Skin of body (tissue), 3 donors: ENCODE measurements at places on chromosomes 16 and 17. TPM values are rescaled to one million over a fixed set of nuclear protein-coding genes. Genes with fewer than 3 reads are reported as not detected.

GRCh38 chr16:27505297-27506236 lies 44.1 kb downstream of the GTF3C1 start:
- DNase-seq, result no peak

- DNase-seq, result no peak
These were observed 713.2 kb downstream of the CDH11 start for GRCh38 chr16:64408699-64409098.

DNA sequence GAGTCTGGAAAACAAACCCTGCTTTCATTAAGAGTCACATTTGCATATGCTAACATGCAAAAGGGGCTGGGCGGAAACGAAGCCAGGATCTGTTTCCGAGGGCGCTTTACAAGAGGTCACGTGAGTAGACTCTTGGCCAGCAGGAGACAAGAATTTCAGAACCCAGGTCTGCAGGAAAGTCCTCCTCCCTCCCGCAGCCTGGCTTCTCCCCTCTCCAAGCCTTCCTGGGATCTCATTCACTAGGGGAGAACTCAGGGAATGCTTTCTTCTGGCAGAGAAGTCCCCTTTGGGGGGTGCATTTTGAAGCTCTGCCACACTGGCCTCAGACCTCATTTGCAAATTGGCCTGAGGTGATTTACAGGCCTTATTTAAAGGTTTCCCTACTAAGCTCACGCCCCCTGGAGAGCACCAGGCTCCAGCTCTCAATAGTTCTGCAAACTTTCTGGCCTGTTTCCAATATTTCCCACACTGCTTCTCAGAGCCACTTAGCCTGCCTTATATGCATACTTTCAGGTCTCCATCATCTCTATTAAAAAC lies 57.2 kb upstream of the CACNG5 start:
- DNase-seq, result peak; percentile 16

GRCh38 chr17:68356949-68357455 lies 65.7 kb downstream of the ARSG start:
- no peak for DNase-seq

- no peak for DNase-seq
These were observed 40.2 kb downstream of the NLRP1 start for GRCh38 chr17:5544115-5544514.

DNA sequence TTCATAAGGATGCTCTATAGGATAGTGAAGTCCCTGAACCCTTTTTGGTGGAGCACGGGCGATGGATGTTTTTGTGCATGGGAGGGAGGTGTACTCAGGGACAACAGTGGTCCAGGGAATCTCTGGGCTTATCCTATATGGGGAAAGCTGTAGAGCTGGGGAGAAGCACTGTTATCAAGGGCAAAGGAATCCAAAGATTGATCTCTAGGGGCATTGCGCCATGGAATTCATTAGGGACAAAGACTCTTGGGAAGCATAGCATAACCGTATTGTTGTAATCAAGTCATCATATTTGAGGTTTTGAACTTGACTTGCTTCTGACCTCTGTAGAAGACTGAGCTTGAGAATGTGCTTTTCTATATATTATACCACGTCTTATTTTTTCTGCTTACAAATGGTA lies 172.9 kb upstream of the ZFHX3 start:
- no peak for DNase-seq

- peak; percentile 17 for DNase-seq
These were observed 409.8 kb downstream of the CDH11 start for GRCh38 chr16:64712026-64712425.

- no peak for DNase-seq
These were observed 69.8 kb downstream of the METRNL start for GRCh38 chr17:83149029-83149725.

GRCh38 chr16:18841833-18842525 lies 40.6 kb upstream of the ARL6IP1 start:
- DNase-seq, result no peak

DNA sequence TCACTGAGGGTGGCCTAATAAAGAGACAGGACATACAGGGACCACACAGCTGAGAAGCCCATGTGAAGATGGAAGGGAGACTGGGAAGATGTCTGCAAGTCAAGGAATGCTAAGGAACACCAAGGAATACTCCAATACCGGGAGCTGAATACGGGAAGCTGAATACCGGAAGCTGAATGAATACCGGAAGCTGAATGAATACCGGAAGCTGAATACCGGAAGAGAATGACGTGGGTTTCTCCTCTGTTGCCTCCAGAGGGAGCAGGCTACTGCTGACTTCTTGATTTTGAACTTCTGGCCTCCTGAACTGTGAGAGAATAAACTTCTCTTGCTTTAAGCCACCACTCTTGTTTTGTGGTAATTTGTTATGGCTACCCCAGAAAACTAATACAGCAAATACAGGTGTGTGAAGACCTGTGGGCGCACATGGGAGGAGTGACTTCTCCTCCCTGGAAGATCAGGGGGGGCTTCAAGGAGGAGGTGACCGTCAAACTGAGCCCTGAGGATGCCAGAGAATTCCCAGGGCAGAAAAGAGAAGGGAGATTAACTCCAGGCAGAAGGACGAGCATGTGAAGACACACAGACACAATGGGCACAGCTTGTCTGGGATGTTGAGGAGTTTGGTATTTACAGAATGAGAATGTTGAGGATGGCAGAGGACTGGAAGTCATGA lies 259.9 kb downstream of the IRF8 start:
- no peak for DNase-seq

GRCh38 chr16:28309811-28310311 lies 17.5 kb downstream of the SBK1 start:
- DNase-seq, result no peak

DNA sequence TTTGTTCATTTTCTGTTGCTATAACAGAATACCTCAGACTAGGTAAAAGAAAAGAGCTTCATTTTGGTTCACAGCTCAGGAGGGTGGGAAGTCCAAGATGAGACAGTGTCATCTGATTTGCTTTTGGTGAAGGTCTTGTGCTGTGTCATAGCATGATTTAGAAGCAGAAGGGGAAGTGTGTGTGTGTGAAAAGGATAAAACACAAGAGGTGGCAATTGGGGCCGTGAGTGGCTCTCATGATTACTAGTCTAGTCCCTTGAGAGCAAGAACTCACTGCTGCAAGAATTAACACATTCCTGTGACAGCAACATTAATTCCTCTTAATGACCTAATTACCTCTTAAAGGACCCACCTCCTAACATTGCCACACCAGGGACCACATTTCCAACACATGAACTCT lies 8.3 kb downstream of the SLC35G3 start:
- no peak for DNase-seq

- DNase-seq, result no peak
These were observed 13.0 kb upstream of the SCIMP start for GRCh38 chr17:5247621-5248020.

GRCh38 chr16:86926181-86927094 lies 348.1 kb downstream of the FOXL1 start:
- no peak for DNase-seq

DNA sequence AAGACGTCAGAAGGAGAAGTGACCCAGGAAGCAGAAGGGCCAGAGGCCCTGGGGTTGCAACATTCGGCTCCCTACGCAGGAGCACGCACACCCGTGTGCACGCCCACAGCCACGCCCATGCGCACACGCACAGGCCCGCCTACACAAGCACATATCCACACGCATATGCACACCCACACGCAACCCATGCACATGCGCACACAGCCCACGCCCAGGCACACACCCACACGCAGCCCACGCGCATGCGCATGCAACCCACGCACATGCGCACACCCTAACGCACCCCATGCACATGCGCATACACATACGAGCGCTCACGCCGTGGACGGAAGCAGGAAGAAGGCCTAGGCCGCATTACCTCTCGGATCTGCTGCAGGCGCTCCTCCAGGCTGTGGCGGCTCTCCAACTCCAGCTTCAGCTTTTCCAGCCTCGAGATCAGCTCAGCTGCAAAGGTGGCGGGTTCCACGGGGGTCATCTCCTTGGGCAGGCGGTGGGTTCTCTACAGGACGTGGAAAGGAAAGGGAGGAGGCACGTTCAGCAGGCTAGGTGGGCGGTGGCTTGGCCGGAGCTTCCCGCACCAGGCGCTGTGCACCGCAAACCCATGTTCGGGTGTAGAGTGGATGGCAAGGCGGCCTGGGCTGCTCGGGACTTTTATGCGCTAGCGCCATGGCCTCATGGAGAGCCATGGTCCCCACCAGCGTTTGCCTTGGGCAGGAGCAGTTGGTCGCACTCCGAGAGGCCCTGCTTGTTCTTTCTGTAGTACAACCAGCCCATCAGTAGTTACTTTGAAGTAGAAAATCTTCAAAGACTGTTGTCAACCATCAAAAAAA lies 23.4 kb downstream of the AXIN2 start:
- no peak for DNase-seq

- no peak for DNase-seq
These were observed 121.5 kb downstream of the PCTP start for GRCh38 chr17:55872374-55872773.

GRCh38 chr16:80092681-80093080 lies 448.1 kb upstream of the DYNLRB2 start:
- DNase-seq, result no peak

DNA sequence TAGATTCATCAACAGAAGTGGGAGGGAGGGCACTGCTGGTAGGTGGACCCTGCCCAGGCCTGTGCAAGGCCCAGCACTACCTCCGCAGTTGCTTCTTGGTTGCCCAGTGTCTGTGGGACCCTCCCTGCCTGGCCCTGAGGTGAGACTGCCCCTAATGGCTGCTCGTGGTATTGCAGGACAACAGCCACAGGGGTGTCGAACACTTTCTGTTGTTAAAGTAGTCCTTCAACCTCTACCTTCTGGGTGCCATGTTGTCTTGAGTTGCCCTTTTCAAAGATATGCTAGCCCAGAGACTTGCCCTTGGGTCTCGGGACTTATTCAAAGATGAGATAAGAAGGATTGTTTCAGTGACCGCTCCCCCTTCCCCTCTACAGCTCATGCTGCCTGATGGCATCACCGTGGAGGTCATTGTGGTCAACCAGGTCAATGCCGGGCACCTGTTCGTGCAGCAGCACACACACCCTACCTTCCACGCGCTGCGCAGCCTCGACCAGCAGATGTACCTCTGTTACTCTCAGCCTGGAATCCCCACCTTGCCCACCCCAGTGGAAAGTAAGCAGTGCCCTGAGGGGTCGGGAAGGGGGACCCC lies 29.1 kb downstream of the AKAP1 start:
- no peak for DNase-seq

GRCh38 chr17:61160789-61161445 lies 238.7 kb upstream of the TBX2 start:
- DNase-seq, result no peak

GRCh38 chr17:81391293-81391935 lies 3.8 kb upstream of the BAHCC1 start:
- no peak for DNase-seq

GRCh38 chr16:67862623-67863583 lies 9.9 kb upstream of the EDC4 start:
- no peak for DNase-seq

DNA sequence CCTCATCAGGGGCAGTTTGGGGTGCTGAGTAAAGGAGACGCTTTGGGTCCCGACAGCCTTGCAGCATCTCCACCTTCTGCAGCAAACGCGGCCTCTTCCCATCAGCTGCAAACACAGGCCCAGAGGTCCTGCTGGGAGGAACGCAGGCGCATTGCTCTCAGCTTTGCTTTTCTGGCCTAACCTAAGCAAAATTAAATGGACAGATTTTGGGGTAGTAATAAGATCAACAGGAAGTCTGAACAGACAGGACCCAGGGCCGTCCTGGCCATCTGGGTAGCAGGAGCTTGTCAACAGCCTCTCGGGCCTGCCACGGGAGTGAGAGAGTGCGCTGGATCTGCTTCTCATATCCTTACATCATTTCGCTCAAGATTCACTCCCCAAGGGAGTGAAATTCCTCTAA lies 7.2 kb downstream of the NUBP1 start:
- no peak for DNase-seq

DNA sequence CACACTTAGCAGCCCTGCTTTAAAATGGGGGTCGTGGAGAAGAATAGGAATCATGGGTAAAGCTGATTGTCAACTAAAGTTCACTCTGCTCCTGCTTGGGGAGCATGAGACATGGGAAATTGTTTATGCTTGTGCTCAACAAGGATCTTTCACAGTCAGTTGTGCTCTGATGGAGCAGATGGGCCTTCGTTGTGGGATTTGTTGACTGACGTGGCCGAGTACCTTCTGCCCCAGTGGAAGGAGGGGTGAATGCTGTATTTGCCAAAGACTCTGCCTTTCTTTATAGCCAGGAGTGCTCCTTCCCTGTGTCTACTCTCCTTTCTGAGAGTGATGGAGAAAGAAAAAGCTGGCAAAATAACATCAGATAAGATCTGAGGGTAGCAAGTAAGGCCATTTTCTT lies 11.4 kb downstream of the ARSG start:
- DNase-seq, result no peak

- no peak for DNase-seq
These were observed 615.3 kb downstream of the TOX3 start for GRCh38 chr16:51931653-51932052.

DNA sequence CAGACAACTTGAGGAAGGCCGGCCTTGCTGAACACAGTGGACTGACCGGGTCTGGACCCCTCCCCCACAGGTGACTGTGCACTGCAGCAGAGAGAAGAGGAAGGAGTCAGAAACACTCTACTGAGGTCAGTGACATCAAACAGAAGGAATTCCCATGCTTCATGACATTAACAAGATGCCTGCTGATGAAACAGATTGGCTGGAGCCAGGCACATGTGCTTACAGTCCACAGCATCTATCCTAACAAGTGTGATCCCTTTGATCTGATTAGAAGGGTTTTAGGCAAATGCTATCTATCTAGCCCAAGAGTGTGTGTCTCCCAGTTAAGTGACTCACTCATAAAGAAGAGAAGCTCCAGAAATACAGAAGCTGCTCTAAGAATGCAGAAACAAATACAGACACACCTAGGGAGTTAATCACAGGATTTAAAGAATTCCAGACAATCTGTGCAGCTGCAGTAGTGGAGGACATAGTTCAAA lies 90.2 kb downstream of the SYCE1L start:
- DNase-seq, result no peak

DNA sequence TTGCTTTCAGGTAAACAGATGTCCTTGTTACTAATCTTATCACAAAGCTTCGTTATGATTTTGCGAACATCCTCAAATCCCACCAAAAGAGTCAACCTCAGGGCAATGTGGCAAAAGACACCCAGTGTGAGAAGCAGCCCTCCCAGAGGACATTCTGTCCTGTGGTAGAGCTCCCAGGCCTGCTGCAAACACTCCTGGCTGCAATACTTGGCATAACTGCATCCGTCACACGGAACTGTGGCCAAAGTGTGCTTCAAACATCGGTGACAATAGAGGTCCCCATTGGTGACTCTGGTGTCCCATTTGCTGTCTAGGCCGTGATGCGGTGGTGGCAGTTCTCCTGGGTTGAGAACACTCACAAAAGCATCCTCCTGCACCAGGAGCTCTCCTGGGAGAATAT lies 29.5 kb downstream of the SMYD4 start:
- DNase-seq, result no peak

The DOC2B gene
- 4.4 TPM for total RNA-seq

The SIRT7 gene
- 12.6 TPM for total RNA-seq

The NDRG4 gene
- 4.4 TPM for total RNA-seq

The CACNG1 gene
- total RNA-seq, result 5.4 TPM

The TPSAB1 gene
- total RNA-seq, result 11.6 TPM

The PTX4 gene
- 0.10 TPM for total RNA-seq

The PNPO gene
- total RNA-seq, result 8.1 TPM

The HSF4 gene
- 14.3 TPM for total RNA-seq

The TBC1D3G gene
- not detected for total RNA-seq

The DLX3 gene
- total RNA-seq, result 20.3 TPM

The KRTAP4-5 gene
- 1.3 TPM for total RNA-seq

The KRTAP17-1 gene
- 7.9 TPM for total RNA-seq

The NOG gene
- total RNA-seq, result 3.6 TPM

The CDH5 gene
- total RNA-seq, result 28.5 TPM

The KRT12 gene
- 0.10 TPM for total RNA-seq

The ABCC11 gene
- 0.20 TPM for total RNA-seq

The TMED6 gene
- not detected for total RNA-seq

The MYH1 gene
- 3.2 TPM for total RNA-seq

The TBC1D3I gene
- not detected for total RNA-seq
